ENCODE measurements at places on chromosomes 12 and 14.

- peak; percentile 10 for DNase-seq
Measured at GRCh38 chr14:21940887-21941856, 267.6 kb upstream of the OR4E1 start.

DNA sequence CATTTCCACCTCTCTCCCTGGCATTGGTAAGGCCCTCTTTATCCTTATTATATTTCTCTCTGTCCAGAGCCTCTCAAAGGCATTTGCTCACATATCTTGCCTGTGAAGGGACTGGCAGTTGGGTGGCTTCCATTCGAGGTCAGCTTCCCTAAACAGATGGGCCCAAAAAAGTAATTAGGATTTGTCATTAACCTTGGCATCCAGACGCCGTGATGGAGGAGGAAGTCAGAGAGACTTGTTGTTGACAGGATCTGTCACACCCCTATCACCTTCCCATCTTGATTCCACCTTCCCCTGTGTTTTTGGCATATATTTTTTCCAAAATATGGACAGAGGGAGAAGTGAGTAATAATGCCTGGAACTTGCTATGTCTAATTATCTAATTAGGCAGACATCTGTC is 54.0 kb upstream of the OAS1 start:
- no peak for DNase-seq

DNA sequence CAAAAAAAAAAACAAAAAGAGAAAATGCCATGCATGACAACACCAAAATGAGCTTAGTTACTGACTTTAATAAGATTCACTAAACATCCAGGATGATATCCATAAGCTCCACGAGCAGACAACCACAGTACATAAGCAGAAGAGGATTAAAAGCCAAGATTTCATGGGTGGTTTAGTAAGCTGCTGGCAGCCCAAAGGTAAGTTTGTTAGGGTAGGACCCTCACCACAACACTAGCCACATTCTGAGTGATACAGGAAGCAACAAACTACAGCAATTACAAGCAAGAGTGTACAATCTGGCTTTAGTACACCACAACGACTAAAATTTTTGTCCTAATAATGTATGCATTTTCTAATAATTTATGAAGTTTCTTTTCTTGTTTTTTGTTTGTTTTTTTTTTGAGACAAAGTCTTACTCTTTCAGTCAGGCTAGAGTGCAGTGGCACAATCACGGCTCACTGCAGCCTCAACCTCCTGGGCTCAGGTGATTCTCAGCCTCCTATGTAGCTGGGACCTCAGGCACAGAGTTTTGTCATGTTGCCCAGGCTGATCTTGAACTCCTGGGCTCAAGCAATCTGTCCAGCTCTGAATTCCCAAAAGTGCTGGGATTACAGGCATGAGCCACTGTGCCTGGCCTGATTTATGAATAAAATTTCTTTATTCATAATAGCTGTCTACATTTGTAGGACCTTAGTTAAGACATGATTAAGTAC is 221.4 kb downstream of the MED13L start:
- no peak for DNase-seq

DNA sequence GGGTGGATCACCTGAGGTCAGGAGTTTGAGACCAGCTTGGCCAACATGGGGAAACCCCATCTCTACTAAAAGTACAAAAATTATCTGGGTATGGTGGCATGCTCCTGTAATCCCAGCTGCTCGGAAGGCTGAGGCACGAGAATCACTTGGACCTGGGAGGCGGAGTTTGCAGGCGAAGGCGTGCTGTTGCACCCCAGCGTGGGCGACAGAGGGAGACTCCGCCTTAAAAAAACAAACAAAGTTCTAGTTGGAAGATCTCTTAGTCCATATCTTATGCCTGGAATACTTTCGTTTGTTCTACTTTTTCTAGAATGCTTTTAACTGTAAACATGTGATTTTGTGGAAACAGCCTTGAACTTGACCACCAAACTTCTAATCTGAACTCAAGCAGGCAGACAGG is 38.7 kb downstream of the PPHLN1 start:
- no peak for DNase-seq

DNA sequence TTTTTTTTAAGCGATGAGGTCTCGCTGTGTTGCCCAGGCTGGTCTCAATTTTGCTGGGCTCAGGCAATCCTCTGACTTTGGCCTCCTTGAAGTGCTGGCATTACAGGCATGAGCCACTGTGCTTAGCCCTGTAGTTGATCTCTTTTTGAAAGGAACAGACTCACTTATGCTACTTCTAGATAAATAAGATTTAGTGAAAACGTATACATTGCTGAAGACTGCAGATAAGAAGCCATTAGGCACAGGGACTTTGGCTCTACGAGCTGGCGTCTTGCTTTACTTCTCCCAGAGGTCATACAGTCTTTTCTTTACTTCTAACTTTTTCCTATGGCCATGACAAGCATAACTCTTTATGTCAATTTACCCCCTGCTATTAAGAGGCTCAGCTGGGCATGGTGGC is 9.4 kb downstream of the PTGR2 start:
- no peak for DNase-seq

- DNase-seq, result no peak
Measured at GRCh38 chr12:3964439-3964838, 91.2 kb upstream of the PARP11 start.

DNA sequence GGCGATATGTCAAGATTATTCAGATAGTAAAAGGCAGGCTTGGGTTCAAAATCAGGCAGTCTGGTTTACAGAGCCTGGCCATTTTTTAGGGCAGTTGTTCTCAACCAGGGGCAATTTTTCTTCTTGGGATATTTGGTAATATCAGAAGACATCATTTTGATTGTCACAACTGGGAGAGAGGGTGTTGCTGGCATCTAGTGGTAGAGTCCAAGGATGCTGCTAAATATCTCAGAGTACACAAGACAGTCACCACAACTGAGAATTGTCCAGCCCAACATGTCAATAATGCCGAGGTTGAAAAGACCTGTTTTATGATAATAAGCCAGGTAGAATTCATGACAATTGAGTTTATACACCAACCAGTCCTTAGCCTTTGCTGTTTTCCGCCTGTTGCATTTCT is 733.9 kb downstream of the NRXN3 start:
- DNase-seq, result no peak

DNA sequence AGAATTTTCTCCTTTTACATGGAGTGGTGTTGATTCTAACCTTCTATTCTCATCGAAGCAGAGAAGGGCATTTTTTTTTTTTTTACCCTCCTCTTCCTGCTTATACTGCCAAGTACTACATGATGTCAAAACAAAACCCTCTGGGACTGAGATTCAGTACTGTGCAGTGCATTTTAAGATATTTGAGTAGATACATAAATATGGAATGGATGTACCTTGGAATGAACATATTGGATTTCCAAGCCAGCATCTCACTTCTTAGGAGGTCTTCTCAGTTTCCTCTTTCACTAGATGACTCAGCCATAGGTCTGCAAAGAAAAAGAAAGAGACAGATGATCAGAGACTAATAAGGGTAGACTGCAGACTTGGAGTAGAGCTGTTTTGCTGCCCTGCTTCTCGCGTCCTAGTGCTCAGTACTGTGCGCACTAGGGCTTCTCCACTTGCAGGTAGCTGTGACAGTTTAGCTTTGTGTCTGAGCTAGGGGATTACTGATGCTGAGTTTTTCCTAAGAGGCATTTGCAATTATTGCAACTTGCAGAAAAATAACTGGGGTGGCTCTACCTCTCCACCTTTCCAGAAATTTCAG is 20.4 kb downstream of the TPH2 start:
- no peak for DNase-seq

GRCh38 chr12:39795481-39795880 is 175.9 kb upstream of the ABCD2 start:
- no peak for DNase-seq

DNA sequence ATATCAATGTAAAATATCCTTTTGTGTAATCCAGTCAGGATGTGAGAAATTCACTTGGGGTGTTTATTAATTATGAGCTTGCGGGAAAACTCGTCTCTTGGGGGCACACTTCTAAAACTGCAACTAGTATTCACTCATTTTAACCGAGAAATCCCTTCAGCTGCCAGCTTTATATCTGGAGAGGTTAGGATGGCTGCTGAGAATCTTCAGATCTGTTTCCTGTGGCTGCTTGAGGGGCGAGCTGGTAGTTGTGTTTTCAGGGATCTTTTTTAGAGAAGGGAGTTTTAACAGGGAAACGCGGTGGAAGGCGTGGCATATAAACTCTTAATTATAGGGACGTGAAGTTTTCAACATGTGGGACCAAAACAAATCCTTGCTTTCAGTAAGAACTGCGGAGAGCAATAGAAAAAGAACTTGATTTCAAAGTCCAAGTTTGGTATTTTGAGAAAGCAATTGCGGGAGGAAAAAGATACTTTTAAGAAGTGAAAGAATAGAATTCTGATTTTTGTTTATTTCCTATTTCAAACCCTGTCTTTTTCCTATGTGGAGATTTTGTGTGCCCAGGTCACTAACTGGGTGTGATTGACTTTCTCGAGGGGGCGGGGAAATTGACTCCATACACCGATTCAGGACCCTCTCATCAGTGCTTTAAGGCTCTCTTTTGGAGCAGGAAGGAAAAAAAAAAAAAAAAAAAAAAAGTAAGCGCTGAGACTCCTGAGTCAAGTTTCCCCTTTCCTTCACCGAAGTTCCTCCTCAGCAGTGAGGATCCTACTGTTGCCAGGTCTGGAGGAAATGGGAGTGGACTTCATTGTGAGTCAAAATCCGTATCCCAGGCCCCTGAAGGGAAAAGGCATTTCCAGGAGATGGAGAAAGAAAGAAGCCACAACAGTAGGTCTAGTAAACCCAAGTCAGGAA is 1.1 kb downstream of the PPFIBP1 start:
- DNase-seq, result no peak

DNA sequence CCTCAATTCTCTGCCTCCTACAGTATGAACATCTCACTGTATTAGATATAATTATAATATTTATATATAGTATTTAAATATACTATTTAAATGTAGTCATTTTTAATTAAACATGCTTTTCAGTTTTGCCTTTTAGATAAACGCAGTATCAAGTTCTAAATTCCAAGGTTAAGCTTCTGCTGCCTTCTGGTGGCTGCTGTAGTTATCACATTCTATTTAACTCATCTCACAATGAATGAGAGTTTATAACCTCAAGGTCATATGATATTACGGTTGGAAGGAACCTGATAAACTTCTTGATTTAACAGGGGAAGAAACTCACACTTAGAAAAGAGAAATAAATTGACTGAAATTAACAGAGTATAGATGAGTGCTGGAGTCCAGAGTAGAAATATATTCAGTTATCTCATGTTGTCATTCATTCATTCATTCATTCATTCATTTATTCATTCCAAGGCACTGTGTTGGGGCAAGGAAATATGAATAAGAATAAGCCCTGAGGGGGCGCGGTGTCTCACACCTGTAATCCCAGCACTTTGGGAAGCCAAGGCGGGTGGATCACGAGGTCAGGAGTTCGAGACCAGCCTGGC is 31.9 kb downstream of the GUCY2C start:
- DNase-seq, result no peak

DNA sequence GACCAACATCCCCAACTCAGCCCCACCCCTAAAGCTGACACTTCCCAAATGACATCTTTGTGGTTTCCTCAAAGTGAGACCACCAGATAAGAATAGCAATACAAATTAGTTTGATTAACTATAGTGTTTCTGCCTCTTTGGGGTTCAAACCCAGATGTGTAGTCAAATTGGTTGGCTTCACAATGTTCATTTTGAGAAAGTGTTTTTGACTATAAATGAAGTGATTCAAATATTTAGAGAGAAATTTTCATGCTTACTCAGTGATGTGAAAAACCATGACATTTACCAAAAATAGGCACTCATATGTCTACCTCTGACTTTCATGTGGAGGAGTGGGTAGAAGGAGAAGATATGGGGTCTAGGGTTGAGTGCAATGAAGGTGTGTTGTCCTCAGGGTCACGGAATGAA is 218.4 kb downstream of the BCAT1 start:
- peak; percentile 26 for DNase-seq

GRCh38 chr12:8145754-8146441 is 10.9 kb upstream of the ZNF705A start:
- no peak for DNase-seq

DNA sequence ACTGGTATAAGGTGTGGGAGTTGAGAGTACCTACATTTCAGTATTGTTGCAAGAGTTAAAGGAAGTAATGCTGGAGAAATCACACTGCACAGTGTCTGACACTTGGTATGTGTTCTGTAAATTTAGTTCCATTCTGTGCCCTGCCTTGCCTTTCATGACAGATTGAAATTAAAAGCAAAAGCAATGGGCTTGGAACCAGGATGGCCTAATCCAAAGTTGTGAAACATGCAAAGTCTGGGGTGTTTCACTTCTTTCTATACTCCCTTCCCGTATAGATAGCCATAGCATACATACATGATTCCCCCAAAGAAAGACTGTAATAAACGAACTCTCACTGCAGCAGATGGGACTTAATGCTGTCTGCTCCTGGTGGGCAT is 281.1 kb downstream of the NRXN3 start:
- no peak for DNase-seq

DNA sequence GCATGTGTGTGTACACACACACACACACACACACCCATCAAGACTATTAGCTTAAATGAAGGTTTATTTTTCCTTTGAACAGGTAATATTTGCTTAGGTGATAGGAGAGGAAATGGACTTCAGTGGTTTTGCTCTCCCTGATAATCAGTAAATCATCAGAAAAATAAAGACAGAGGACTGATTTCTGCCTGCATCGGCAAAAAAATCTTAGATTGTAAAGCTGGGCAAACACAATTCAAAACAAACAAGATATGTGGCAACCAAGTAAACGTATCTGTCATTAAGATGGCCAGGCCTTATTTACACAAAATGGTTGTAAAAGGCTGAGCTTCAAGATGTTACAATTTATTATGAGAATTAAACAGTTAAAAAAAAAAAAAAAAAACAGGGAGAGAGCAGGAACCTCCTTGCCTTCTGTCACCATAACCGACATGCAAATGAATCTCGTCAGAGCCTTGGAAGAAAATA is 31.3 kb downstream of the PRKD1 start:
- no peak for DNase-seq

- DNase-seq, result no peak
Measured at GRCh38 chr12:120654656-120655055, 14.2 kb downstream of the CABP1 start.

- no peak for DNase-seq
Measured at GRCh38 chr12:124538194-124539082, 29.0 kb downstream of the NCOR2 start.

GRCh38 chr14:100011628-100012325 is 53.4 kb upstream of the EVL start:
- no peak for DNase-seq

- no peak for DNase-seq
Measured at GRCh38 chr12:92573104-92573503, 129.7 kb upstream of the PLEKHG7 start.

GRCh38 chr14:99537399-99537798 is 56.2 kb downstream of the CCNK start:
- no peak for DNase-seq

DNA sequence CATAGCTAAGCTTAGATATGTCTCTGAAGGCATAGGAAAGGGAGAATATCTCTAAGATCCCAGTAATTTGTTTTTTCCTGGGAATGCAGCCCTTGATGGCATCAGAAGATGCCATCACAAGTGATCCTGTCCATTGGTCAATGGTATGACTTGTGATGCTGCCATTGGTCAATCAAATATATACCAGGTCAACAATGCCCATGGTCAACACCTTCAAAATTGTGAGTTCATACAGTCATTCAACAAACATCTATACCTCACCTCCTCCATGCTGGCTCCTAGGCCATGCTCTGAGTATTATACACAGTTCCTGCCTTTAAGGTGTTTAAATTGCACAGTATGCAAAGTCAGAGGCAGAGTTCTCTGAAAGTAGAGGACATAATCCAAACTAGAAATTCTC is 19.3 kb upstream of the IL22 start:
- DNase-seq, result no peak

GRCh38 chr12:10235761-10236631 is 23.3 kb downstream of the GABARAPL1 start:
- peak; percentile 19 for DNase-seq

GRCh38 chr14:76686646-76687045 is 74.6 kb upstream of the VASH1 start:
- no peak for DNase-seq
